ENCODE measurements at places on chromosomes 2 and 18.

DNA sequence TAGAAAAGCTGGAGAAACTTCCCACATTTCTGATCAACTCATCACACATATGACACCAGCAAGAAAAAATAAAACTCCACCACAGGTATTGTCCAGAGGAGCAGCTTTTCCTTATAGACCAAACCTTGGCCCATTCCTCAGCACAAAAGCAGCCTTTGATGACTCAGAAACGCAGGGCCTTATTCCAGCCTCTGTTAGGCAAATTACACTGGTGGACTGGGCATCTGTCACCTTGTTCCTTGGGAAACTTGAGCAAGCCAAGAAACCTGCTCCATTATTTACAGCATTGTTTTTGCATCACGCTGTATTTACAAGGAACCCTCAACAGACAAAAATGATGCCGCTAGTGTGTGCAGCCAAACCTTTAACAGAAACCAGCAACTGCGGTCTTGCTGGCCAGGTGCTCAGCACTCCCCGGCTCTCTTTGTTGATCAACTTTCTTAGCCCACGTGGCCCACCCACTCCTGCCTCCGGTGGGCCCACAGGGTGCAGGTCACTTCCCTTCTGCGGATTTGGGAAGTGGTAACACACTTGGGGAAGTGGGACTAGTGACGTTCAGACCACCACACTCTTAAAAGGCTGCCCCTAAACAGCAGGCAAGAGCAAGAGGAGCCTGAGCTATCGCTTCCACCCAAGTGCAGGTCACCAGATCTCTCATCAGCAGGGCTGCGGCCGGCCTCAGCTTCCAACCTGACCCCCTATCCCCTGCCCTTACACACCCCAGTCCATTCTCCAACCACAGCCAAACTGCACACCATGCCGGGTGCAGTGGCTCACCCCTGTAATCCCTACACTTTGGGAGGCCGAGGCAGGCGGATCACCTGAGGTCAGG lies 1.5 kb downstream of the AP1S3 start:
- DNase-seq: no peak

DNA sequence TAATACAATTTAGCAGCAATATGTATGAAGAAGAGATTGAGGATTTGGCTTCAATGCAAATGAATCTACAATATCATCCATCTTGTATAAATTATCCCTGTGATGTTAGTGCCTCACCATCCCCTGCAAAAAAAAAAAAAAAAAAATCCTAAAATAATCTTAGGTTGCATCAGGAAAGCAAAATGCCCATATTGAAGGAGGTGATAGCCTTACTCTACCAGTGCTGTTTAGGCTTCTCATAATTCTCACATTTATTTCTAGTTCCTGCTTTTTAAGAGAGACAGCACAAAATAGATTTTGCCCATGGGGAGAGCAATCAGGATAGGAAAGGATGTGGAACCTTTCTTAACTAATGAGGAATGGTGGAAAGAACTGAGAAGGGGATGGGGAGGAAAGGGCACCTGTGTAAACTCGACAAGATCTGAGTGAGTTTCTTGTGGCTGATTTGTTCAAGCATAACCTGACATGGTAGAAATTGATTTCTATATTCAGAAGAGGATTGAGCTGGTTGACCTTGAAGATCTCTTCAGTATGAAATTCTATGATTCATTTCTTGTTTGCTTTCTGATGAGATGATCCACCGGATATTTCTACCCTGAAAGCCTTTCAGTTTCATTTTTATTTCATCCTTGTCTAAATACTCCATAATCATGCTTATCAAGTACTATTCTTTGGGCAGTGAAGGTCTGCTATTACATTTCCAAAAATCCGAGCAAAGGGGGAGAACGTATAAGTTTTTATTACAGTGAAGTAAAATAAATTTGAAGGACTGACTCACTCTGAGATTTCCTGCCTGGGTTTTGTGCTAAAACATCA lies 391.2 kb downstream of the PTPRM start:
- DNase-seq: no peak

GRCh38 chr18:2459886-2460285 lies 111.4 kb downstream of the METTL4 start:
- no peak for DNase-seq

GRCh38 chr2:105843476-105844374 lies 99.0 kb downstream of the NCK2 start:
- no peak for DNase-seq

DNA sequence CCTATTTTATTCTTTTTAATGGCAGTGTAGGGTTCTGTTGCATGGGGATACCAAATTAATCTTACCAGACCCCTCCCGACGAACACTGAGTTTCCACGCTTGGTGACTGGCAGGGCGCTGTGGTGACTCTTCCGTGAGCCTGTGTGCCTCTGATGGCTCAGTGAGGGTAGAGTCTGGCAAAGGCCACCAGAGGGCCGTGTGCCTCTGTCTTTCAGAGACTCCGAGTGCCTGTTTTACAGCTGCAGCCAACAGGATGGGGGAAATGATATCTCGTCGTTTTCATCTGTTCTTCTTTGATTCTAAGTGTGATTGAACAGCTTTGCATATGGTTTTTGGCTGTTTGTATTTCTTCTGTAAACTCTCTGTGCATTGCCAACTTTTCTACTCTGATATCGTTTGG lies 99.8 kb downstream of the ZNF236 start:
- DNase-seq: peak; percentile 64

DNA sequence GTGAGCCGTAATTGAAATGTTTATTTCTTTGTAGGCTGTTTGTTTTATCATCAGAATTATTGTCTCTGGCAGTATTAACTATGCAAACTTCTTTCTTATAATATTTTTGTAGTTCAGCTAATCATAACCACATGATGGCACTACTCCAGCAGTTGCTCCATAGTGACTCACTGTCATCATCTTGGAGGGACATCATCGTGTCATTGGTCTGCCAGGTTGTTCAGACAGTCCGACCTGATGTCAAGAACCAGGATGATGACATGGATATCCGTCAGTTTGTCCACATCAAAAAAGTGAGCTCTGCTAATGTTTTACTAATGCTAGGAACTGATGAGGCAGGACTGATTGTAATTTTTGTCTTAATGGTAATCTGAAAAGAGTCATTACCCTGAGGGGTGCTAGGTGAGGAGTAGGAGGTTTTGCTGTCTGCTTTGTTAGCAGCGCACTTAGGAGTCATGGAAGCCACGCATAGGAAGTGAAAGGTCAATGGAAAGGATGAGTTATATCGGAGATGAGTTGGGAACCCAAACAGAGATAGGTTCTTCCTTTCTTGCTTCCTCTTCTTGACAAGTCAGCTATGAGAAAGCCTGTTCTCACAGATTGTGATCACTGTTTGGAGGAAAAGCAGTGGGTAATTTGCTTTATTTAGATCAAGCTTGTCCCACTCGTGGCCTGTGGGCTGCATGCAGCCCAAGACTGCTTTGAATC lies 49.2 kb downstream of the PIKFYVE start:
- DNase-seq: no peak

DNA sequence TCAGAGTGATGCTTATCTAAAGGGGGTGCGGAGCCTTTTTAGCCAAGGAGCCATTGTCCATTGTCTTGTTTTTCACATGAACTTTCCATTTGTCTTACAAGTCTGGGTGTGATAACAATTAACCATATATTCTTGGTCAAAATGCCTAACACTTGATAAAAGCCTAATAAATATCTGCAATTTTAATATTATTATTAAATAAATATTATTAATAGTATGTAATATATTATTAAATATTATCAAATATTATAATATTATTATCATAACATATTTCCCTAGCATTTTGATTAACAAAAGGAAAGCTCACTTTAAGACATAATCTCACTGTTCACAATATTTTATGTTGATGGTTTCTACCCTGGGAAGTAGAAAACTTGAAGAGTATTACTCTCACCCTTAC lies 1143.6 kb upstream of the GYPC start:
- no peak for DNase-seq

GRCh38 chr2:222730366-222730999 lies 59.0 kb downstream of the MOGAT1 start:
- peak; percentile 24 for DNase-seq

DNA sequence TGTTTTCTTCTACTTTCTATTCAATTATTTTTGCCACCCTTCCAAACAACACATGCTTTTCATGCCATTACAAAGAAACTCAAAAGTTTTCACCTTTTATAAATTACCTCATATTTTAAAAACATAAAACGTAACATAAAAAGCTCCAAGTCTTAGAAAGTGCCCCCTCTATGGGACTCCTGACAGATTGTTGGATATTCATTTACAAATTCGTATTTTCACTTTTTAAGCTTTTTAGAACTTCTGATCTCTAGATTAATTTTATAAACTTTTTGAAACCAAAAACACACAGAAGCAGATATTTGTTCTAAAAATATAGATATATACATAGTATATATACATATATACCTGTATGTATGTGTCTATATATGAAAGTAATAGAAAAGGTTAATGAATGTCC lies 1.5 kb downstream of the COL5A2 start:
- no peak for DNase-seq

DNA sequence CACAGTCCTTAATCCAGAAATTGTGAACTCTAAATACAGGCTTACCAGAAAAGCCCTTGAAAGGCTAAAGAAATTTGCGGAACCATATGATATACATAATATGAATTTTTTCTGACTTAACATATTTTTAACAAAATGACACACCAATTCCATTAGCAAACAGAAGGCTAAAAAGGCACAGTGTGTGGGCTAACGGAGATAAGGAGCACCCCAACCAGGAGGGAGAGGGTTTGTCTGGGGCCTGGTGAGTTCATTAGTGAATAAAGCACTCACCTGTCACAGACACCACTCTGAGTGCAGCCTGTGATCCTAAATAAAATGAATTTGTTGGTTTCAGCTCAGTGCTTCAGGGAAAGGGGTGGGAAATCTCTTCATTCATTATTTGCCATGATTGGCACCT lies 2.7 kb upstream of the FECH start:
- no peak for DNase-seq

DNA sequence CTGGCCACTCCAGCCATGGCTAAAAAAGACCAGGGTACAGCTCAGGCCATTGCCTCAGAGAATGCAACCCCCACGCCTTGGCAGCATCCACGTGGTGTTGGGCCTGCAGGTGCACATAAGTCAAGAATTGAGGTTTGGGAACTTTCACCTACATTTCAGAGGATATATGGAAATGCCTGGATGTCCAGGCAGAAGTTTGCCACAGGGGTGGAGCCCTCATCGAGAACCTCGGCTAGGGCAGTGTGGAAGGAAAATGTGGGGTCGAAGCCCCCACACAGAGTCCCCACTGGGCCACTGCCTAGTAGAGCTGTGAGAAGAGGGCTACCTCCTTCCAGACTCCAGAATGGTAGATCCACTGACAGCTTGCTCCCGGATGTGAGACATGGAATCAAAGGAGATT lies 477.3 kb downstream of the LPIN1 start:
- peak; percentile 20 for DNase-seq

GRCh38 chr2:126042089-126042488 lies 613.9 kb upstream of the GYPC start:
- DNase-seq: no peak

DNA sequence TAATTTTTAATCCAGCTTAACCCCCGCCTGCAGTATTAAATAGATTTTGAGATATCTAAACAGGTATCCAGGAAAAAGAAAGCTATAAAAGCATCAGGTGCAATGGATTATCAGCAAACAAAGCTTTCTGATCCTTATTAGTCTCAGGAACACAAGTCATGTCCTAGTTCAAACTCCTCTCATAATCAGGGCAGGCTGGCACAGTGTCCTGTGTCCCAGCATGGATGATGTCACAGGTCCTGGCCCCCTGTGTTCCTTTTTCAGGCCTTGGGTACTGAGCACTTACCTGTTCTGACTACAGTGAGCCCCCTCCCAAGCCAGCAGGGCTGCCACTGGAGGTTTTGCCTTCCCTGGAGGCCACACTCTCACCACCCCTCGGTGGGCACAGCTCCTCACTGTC lies 19.5 kb upstream of the MRO start:
- no peak for DNase-seq

DNA sequence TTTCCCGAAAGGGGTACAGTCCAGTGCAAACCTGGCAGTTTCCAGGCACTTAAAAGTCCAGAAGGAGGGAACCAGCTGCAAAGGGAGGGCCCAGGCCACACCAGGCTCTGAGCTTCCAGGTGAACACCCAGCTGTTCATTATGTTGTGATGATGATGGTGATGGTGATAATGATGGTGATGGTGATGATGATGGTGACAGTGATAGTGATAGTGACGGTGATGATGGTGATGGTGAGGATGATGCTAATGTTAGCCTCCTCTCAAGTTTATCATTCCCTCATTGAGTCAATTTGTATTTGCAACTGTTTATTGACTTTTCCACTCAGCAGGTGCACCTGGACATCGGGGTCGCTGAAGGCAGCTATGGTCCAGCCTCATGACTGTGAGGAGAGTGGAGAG lies 199.4 kb upstream of the ID2 start:
- no peak for DNase-seq

- DNase-seq: no peak
These were observed 47.5 kb downstream of the ZFP36L2 start for GRCh38 chr2:43178602-43179542.

GRCh38 chr2:131488306-131489205 lies 3.6 kb downstream of the MZT2A start:
- DNase-seq: no peak

GRCh38 chr2:203679401-203679800 lies 27.0 kb upstream of the CD28 start:
- DNase-seq: no peak
